WTC11 (cell line): ENCODE measurements at places on chromosomes 7 and 10. TPM values are rescaled to one million over a fixed set of nuclear protein-coding genes. Genes with fewer than 3 reads are reported as not detected.

GRCh38 chr7:24718977-24719491, 38.2 kb downstream of the GSDME start:
- DNase-seq = no peak

DNA sequence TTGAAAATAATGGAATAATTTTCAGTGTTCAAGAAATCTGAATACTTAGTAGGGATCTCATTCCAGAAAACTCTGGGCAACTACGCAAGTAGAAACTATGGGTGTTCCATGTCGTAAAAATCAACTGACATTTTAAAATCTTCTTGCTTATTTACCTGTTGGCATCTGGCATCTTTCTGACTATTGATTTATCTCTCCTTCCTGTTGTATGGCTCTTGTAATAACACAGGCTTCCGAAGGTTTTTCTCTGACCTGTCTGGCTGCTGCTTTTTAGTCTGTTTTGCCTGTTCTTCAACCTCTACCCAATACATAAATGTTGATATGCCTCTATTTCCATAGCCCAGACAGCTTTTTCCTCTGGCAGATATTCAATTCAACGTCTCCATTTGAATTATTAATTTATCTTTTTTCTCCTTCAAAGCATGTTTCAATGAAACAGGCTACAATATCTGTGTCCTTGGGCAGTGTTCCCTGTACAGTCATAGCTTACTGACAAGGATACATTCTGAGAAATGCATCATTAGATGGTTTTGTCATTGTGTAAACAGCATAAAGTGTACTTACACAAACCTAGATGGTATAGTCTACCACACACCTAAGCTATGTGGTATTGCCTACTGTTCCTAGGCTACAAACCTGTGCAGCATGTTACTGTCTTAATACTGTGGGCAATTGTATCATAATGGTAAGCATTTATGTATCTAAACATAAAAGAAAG, 105.9 kb upstream of the ETV1 start:
- DNase-seq = no peak

DNA sequence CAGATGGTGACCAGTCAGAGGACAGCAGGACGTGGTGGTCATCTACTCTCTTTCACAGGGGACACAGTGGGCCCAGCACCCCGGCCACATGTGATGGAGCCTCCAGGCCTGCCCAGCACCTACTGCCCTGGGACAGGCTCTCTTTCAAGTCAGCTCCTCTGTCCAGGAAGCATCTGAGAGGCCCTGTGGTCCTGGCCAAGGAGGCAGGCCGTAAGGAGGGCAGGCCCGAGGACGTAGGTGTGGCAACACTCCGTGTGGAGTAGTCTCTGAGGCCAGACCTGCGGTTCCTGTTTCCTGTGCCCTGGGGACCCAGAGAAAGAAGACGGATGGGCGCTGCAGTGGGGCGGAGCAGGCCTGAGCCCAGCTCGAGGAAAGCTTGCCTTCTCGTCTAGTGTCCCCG, 179.2 kb downstream of the EBF3 start:
- no peak for DNase-seq

- no peak for DNase-seq
Measured at GRCh38 chr10:63267414-63268148, 134.5 kb downstream of the NRBF2 start.

Gene CDK5
- total RNA-seq = 23.6 to 27.8 TPM (median 24.5 TPM) in 3 replicates

GRCh38 chr10:61314273-61314672, 138.9 kb downstream of the TMEM26 start:
- no peak for DNase-seq
